ENCODE measurements at places on chromosomes 12 and 14.
A peak's percentile ranks its signal among the peaks of the same experiment; 100 is the strongest.

GRCh38 chr12:45343269-45344051, 127.6 kb downstream of the ANO6 start:
- peak; percentile 2 for DNase-seq

DNA sequence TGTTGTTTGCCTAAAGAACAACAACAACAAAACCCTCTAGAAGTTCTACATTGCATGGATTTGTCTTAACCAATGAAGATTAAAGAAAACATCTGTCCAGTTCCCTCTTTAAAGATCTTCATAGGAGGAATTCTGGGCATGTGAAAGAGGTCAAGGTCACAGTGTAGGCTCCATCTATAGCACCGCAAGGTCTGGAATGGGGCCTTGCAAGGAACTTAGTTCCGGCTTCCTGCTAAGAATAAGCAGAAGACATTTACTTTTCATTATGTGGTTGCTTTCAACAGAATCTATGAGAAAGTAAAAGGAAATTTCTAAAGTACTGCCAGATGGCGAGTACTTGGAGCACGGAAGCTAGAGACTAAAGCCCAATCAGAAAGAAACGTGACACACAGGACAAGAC, 57.2 kb upstream of the GNPNAT1 start:
- no peak for DNase-seq

DNA sequence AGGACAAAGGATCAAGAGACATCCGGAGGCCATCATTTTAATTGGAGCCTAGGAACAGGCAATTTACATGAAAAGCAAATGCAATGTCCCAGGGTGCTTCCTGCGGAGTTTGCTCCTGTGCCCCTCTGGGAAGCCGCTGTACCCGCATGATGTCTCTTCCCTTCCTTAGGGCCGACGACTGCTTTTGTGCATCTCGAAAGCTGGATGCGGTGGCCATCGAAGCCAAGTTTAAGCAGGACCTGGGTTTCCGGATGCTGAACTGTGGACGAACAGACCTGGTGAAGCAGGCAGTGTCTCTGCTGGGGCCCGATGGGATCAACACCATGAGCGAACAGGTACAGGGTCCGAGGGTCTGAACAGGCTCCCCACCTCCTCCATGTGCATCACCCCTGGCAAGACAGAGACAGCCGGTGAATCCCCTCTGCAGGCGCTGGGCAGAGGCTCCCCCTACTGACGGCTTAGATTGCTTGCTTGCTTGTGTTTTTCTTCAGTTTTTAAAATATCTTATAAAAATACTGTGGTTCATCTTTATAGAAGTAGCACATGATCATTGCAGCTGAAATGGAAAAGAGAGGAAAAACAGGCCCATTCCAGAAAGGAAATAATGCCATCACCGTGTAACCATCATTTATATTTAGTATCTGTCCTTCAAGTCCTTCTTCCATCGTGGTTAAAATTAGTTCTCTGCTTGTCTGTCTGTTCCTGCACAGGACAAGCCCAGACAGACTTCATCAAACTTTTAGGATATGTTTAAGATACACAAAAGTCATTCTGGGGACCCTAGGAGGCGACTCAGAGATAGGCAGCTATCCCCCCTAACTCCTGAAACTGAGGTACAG, 75.4 kb upstream of the PWP1 start:
- peak; percentile 45 for DNase-seq

DNA sequence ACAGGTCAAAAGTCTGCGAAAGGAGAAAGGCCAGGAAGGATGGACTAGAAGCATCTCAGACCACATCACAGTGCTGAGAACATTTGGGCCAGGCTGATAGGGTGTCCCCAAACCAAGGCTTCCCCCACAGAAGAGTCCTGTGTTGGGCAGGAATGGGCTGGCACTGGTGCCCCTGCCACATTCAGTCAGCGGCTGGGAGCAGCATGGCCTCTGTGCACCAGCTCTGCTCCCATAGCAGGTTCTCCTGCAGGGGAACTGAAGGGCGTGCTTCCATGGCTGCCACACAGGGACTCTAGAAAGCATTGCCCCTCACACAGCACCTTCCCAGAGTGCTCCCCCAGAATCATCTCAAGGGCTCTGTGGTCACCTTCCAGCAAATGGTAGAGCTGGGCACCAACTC, 17.5 kb downstream of the EVL start:
- no peak for DNase-seq

GRCh38 chr14:78355109-78355508, 184.9 kb downstream of the NRXN3 start:
- no peak for DNase-seq

GRCh38 chr14:100085462-100085861, 20.2 kb downstream of the EVL start:
- DNase-seq = no peak

DNA sequence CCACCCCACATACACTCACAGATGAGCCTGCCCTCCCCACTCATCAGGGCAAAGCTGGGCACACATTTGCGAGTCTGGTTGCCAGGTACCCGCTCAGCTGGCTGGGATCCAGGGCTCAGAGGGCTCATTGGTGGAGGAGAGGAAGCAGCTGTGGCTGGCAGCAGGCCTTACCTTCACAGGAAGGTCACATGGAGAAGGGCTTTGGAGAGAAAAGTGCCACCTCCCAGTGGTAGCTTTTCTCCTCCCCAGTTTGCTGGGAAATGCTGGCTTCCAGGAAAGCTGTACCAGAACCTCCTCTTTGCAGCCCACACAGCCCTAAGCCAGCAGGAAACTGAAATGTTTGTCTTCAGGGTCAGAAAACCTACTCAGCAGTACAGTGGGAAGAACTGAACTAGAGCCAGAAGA, 55.6 kb downstream of the LGMN start:
- DNase-seq = no peak

- DNase-seq = peak; percentile 36
Observed at GRCh38 chr14:59481871-59482540, 2.2 kb downstream of the L3HYPDH start.

DNA sequence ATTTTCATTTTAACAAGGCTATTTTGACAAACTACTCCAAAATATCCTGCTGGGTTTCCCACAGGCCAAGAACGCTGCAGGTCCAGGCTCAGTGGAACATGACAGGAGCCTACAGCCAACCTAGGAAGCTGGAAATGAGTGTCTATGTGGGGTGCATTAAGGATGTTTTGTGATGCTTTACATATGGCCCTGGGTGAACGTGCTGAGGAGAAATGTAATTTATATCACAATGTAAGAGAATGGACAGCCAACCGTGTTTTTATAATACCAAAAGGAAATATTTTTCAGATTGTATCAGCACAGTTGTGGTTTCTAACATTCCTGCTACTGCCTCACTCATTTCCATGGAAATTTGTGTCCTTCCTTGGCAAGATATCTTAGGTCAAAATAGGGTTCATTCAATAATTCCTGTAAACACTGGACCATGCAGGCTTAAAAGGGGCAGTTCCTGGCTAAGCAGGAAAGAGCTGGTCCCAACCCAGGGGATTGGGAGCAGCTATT, 51.5 kb downstream of the ST8SIA1 start:
- no peak for DNase-seq

GRCh38 chr12:53190108-53190729, 9.5 kb upstream of the CSAD start:
- peak; percentile 16 for DNase-seq

DNA sequence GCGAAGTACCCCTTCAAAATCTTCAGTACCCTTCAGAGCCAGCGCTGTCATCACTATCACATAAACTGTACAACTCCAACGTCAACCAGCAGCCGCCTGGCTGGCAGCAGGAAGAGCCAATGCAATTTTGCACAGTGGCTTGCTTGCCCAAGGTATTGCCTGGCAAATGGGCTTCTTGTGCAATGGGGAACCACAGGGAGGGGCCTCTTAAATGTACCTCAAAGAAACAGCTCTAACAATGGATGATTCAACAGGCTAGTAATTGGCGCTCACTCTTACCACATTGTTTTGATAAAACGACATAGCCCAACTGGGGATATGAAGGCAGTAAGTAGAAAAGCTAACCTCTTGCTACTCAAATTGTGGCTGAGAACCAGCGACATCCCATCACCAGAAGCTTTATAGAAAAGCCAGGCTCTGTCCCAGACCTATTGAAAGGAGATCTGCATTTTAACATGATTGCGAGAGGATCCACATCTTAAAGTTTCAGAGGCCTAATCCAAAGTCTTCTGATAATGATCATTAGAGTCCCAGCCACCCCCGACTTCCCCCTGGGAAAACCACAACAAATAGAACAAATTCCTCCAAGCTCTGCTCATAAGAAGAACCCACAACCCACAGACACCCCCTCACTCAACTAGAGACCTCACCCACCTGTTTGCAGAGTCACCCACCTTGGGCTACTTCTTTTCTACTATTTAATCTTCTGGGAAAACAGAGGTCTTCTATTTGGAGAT, 125.3 kb upstream of the HIF1A start:
- DNase-seq = peak; percentile 12

- peak; percentile 2 for DNase-seq
Observed at GRCh38 chr14:25759920-25760655, 710.1 kb upstream of the STXBP6 start.

- peak; percentile 41 for DNase-seq
Observed at GRCh38 chr12:111406474-111407376, 1.0 kb downstream of the SH2B3 start.

- no peak for DNase-seq
Observed at GRCh38 chr12:91675401-91675800, 470.2 kb downstream of the BTG1 start.

- DNase-seq = peak; percentile 24
Observed at GRCh38 chr12:123741937-123742572, 20.0 kb upstream of the DNAH10 start.

DNA sequence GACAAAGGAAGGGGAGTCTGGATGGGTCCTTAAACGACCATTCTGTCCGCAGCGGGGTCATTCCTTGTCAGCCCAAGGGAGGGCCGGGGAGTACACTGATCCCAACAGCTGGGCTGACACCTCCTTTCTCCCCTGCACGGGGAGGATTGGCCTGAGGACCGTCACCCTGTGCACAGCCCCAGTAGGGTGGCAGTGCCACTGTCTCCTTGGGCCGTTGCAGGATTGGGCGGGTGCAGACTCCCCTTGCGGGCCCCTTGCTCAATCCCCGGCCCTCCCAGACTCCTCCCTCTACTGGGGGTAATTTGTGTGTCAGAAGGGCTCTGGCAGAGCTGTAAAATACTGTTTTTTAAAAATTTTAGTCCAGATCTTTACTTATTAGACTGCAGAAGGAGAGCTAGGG, 12.6 kb upstream of the AMN start:
- no peak for DNase-seq

DNA sequence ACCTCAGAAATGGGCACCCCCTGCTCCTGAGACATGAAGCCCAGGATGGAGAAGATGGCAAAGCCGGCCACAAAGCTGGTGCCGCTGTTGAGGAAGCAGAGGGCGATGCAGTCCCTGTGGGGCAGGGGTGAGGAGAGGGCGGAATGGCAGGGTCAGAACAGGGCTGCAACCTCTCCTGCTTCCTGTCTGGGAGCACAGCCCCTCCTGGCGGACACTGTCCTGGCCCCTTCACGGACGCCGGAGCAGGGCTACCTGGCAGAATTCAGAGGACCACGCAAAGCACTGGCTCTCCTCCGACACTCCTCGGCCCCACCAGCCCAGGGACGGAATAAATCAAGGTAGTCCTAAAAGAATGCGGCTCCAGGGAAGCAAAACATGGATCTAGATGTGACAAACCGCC, 12.4 kb upstream of the SLC6A12 start:
- DNase-seq = no peak

DNA sequence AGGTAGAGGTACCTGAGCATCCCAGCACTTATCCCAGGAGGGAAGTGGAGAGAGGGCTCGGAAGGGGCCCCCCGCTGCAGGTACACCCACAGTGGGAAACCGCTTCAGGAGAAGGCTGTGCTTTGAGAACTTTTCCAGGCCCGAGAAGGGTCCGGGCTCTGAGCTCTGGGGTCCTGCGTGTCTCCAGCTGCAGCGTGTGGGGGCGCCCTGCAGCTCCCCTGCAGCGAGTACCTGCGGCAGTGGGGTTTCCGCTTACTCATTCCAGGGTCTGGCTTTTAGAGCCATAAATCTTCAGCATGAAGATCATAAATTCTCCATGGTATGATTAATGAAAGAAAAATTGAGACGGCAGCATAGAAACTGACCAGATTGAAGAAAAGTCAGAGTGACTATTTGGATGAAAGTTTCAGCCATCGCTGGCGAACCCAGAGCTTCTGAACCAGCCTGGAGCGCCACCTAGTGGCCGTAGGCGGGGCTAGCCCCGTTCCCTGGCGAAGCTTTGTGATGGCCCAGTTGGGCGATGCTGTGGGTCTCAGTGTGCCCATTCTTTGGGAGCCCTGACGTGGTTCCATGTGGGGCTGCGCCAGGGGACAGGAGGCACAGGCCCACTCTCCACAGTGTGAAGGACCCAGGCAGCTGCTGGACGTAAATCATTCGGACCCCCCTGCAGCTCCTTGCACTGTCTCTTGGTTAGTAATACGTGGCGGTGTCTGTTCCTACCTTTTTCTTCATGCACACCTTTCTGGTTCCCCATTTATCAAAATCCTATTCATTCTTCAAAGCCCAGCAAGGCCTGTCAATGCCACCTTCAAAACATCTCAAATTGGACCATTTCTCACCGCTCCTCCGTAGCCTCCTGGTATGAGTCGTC, 198.2 kb downstream of the TSPAN9 start:
- DNase-seq = peak; percentile 79

GRCh38 chr12:105418821-105419291, 88.4 kb downstream of the C12orf75 start:
- DNase-seq = no peak

DNA sequence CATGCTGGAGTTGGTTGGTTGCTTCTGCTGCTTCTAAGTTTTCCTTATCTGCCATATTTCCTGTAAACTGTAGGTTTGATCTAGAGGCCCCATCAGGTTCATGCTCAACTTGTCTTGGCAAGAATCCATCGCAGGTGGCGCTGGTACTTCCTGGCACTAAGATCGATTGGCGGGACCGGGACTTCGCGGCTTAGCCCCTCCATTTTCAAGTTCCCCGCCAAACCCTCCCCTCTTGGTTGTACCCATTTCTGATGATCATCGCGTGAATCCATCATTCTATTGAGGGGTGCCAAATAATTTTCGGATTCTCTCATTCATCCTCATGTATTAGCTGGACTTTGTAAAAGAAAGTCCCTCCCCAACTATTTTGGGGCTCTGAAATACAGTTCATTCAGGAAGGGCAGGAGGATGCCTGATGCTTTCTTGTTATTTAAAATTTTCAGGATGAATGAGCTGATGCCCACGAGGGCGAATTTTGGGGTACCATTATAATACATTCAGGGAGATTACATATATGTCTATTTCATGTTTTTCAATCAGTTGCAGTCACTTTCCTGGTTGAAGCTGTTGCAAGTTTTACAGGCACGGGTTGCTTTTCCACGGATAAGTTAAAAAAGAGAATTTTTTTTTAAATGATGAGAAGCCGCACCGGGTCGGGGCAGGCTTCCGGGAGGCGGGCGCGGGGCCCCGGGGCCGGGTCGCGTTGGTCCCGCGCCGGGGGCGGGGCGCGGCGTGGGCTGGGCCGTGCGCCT, 395 bp upstream of the BRI3BP start:
- peak; percentile 95 for DNase-seq

All from OCI-M1 (cell line).